ENCODE measurements at places on chromosomes 11 and 22.

- DNase-seq = no peak
These were observed 9.2 kb downstream of the FXYD2 start for GRCh38 chr11:117815262-117815803.

DNA sequence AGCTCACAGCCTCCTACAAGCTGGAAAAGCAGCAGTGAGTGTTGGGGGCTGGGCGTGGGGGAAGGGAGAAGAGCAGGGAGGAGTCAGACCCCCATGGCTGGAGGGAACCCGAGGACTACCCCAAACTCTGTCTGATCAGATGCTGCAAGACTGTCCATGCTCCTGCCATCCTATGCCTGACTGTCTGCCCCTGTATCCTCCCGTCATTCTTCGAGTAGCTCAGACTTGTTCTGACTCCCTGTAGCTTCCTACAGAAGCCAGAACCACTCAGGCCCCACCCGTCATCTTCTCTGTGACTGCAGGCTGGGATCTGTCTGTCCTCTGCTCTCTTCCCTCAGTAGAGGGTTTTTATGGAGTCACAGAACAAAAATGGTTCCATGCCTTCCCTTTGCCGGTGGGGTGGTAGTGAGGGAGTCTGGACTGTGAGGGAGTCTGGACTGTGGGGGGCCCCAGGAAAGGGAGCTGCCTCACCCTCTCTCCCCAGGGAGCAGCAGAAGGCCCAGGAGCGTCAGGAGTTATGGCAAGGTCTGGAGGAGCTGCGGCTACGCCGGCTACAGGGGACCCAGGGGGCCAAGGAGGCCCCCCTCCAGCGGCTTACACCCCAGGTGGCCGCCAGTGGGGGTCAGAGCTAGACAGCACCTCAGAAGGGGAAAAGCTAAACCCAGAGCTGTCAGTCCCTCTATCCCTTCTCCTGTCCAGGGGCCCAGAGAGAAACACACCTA, 2.3 kb downstream of the GPHA2 start:
- DNase-seq = no peak

- peak; percentile 87 for DNase-seq
These were observed 5.9 kb downstream of the CENPM start for GRCh38 chr22:41940832-41941765.

GRCh38 chr11:121311373-121311772, 18.8 kb downstream of the SC5D start:
- no peak for DNase-seq

GRCh38 chr11:2408671-2409070, 8.1 kb downstream of the TSSC4 start:
- DNase-seq = no peak

- no peak for DNase-seq
These were observed 65.8 kb downstream of the MYH9 start for GRCh38 chr22:36321797-36322601.

DNA sequence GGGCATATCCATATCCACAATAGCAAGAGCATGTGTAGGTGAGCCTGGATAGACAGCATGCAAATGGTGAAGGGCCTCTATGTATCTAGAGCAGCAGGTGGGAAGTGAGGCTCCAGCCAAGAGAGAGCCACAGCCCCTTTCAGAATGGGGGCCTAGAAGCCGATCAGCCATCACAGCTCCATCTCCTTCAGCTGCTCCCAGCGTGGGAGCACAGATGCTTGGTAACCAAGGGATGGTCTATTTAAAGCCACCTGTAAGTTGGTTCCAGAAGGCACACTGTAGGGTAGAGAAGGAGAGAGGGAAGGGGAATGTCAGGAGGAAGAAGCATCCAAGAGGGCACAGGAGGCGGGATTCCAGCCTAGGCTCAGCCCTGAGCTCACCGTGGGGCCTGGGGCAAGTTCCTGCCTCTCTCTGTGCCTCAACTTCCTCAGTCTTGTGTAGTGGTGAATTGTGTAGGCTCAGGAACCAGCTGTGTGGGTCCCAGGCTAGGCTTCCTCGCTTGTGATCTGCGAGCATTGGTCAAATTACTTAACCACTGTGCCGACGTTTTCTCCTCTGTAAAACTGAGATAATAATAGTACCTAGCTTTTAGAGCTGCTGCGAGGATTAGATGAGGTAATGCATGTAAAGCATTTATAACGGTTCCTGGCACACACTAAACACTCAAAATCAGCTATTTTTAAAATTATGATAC, 122.9 kb upstream of the NAV2 start:
- no peak for DNase-seq

- DNase-seq = no peak
These were observed 7.0 kb upstream of the MPPED1 start for GRCh38 chr22:43404673-43405385.

DNA sequence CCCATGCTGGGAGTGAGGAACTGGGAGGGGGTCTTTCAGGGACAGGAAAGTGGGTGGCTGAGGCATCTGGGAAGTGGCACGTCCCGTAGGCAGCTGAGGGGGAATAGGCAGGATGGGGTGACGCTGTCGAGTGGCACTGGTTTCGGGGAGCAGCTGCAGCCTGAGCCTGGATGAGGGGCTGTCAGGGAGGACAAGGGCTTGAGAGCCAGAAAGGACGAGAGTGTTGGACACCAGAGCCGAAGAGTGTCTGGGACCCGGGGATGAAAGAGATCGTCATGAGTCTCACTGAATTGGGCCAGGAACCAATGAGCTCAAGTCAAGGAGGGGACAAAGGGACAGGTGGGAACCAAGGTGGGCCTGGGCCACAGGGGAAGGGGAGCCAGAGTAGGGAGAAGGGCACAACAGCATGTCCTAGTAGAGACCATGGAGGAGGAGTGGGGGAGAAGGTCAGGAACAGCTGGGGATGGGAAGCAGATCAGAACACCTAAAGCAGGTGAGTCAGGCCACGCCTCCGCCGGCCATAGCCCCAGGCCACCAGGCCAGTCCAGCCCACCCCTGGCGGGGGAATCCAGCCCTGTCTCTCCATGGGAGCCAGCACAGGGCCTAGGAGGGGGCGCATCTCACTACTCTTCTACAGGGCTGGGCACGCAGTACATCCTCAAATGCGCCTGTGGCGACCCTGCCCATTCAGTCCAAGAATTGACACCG, 4.2 kb downstream of the RAB3IL1 start:
- peak; percentile 35 for DNase-seq

GRCh38 chr11:18785411-18785810, 6.2 kb downstream of the PTPN5 start:
- no peak for DNase-seq

GRCh38 chr11:88553204-88553603, 215.7 kb upstream of the CTSC start:
- DNase-seq = no peak

DNA sequence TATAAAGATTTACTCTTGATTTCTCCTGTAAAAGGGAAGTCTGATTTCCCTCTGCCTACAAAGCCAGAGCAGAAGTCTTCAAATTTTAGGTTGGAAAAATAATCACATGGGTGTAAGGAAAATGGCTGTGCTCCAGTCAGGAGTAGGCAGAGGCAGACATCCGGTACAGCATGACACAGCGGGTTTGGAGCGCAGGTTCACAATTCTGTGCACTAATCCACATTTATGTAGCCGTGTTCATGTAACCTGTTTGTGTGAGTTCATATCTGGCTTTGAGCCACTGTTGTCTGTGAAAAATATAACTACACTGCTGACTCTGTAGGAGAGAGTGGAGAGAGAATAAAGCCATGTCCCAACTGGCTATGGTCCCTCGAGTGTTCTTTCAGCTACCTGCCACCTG, 248.0 kb downstream of the CASP12 start:
- DNase-seq = no peak

DNA sequence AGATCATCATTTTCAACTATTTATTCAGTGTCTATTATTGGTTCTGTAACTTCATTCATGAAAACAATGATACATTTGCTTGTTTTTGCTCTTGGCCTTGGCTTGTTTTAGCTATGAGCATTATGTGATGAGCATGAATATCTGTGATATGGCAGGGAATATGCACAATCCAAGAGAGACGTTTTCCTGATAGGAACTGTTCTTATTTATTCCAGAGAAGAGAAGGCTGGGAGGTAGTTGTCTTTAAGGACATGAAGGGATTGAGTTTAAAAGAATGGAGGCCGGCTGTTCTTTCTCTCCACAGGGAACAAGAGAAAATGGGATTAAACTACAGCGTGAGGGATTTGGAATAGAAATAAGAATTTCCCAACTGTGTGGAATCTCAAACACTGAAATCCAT, 30.3 kb downstream of the BLID start:
- no peak for DNase-seq

- DNase-seq = peak; percentile 41
These were observed 23.4 kb downstream of the LRRC55 start for GRCh38 chr11:57205041-57205641.

DNA sequence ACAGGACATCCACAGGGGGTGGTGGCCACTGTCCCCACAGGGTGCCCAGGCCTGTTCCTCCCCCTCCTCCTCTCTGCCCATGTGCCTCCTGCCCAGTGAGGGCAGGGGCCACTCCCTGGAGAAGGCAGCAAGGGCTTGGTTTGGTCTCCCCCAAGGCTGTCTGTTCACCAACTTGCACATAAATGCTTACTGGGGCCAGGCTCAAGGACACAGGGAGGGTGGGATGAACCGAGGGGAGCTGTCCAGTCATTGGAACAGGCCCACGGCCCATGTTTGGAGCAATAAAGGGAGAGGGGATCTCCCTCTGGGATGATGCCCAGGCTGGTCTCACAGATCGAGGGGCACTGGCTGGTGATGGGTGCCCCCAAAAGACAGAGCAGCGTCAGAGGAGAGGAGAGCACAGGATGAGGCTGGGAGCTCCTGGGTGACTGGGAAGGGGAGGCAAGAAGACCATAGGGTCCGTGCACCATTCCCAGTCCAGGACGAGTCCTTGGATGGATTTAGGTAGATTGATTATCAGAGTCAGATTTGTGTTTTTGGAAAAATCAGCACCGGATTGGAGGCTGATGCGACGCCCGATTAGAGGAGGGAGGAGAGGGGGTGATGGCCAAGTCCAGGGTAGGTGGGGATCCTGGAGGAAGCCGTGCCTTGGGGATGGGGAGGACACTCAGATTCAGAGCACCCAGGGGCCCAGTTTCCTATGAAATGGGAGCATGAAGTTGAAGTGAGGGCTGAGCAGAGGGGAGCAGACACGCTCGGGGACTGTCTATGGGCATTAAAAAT, 1.1 kb downstream of the IGLL5 start:
- peak; percentile 34 for DNase-seq

GRCh38 chr11:64415996-64416728, 57.2 kb downstream of the RPS6KA4 start:
- DNase-seq = no peak

- no peak for DNase-seq
These were observed 251.9 kb upstream of the FAT3 start for GRCh38 chr11:91972665-91973266.
